Keratinocyte (primary cell): ENCODE measurements at places on chromosomes 12 and 14. TPM values are rescaled to one million over a fixed set of nuclear protein-coding genes. Genes with fewer than 3 reads are reported as not detected.

The RNASE4 gene
- 5.5 to 12.8 TPM (median 9.5 TPM) in 3 replicates for polyA plus RNA-seq

The ETFBKMT gene
- polyA plus RNA-seq = 1.1 to 1.4 TPM (median 1.1 TPM) in 3 replicates

The SLC38A4 gene
- 0.29 to 0.72 TPM (median 0.37 TPM) in 3 replicates for polyA plus RNA-seq

The MYO1A gene
- polyA plus RNA-seq = 0.01 TPM in 1 of 3 replicates, not detected in the others

The ASB2 gene
- polyA plus RNA-seq = 0.31 to 1.7 TPM (median 0.56 TPM) in 3 replicates

The SOX5 gene
- polyA plus RNA-seq = 0.10 TPM in 1 of 3 replicates, not detected in the others

- no peak overlapping the region for H3K4me3 ChIP-seq
- H3K4me1 ChIP-seq = no peaks in the 10 kb centered on the region
- no peaks in the 10 kb centered on the region for H3K36me3 ChIP-seq
- no peak overlapping the region for H3K27ac ChIP-seq
- no peak for DNase-seq
Measured at GRCh38 chr12:87667378-87667777, 361.8 kb downstream of the C12orf50 start.

GRCh38 chr12:40216516-40217288 lies 8.1 kb upstream of the LRRK2 start:
- H3K4me1 ChIP-seq = peaks cover 7% of the 10 kb centered on the region
- H3K27me3 ChIP-seq = no peaks in the 10 kb centered on the region
- H3K27ac ChIP-seq = no peak overlapping the region
- no peak overlapping the region for H3K4me3 ChIP-seq
- no peak for DNase-seq
- H3K36me3 ChIP-seq = no peaks in the 10 kb centered on the region

DNA sequence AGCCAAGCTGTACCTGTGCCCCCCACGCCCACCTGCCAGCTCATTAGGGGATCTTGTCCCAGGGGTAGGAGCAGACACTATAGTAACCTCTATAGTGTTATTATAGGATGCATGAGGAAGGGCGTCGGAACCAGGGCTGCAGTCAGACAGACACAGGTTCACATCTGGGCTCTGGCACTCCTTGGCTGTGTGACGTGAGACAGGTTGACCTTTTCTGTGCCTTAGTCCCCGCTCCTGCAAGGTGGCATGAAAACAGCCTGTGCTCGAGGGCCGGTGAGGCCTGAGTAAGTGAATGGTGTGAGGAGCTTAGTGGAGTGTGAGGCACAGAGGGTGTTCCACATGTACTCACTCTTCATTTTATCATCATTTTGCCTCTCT lies 19.0 kb downstream of the ASB2 start:
- peaks cover 19% of the 10 kb centered on the region for H3K4me1 ChIP-seq
- no peaks in the 10 kb centered on the region for H3K36me3 ChIP-seq
- H3K27me3 ChIP-seq = no peaks in the 10 kb centered on the region
- no peak overlapping the region for H3K4me3 ChIP-seq

GRCh38 chr12:106090591-106091445 lies 47.9 kb downstream of the NUAK1 start:
- H3K27me3 ChIP-seq = no peaks in the 10 kb centered on the region
- DNase-seq = no peak
- H3K36me3 ChIP-seq = peaks cover 4% of the 10 kb centered on the region
- H3K4me1 ChIP-seq = peaks cover 13% of the 10 kb centered on the region
- H3K4me3 ChIP-seq = no peak overlapping the region

GRCh38 chr12:48765753-48766162 lies 23.1 kb downstream of the ADCY6 start:
- H3K4me3 ChIP-seq = no peak overlapping the region
- H3K36me3 ChIP-seq = peaks cover 21% of the 10 kb centered on the region
- H3K4me1 ChIP-seq = no peaks in the 10 kb centered on the region
- no peak for DNase-seq
- no peaks in the 10 kb centered on the region for H3K27me3 ChIP-seq

GRCh38 chr12:24823808-24824515 lies 124.9 kb downstream of the BCAT1 start:
- peaks cover 18% of the 10 kb centered on the region for H3K4me1 ChIP-seq
- no peak overlapping the region for H3K27ac ChIP-seq
- no peaks in the 10 kb centered on the region for H3K36me3 ChIP-seq
- no peaks in the 10 kb centered on the region for H3K27me3 ChIP-seq
- no peak for DNase-seq

- H3K4me1 ChIP-seq = no peaks in the 10 kb centered on the region
- H3K27ac ChIP-seq = no peak overlapping the region
- peaks cover 15% of the 10 kb centered on the region for H3K36me3 ChIP-seq
- no peaks in the 10 kb centered on the region for H3K27me3 ChIP-seq
- no peak overlapping the region for H3K4me3 ChIP-seq
Measured at GRCh38 chr14:90409209-90409730, 12.4 kb downstream of the CALM1 start.

DNA sequence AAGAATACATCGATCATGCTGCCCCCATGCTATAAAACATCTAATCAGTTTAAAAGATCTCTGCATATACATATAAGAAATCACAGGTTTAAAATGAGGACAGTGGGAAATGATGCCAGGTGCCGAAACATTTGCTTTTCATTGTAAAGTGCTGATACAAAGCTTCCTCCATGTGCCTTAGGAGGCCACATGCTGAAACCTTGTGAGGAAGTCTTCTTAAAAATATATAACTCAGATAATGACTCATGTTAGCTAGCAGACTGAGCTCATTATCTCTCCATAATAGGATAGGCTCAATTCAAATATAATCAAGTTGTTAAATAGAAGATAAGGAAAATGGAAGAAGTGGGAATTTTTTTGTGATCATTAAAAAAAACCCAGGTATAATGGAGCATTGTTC lies 65.9 kb downstream of the RFX4 start:
- H3K4me3 ChIP-seq = no peak overlapping the region
- H3K27ac ChIP-seq = no peak overlapping the region
- H3K4me1 ChIP-seq = no peaks in the 10 kb centered on the region
- DNase-seq = no peak
- peaks cover 31% of the 10 kb centered on the region for H3K27me3 ChIP-seq

DNA sequence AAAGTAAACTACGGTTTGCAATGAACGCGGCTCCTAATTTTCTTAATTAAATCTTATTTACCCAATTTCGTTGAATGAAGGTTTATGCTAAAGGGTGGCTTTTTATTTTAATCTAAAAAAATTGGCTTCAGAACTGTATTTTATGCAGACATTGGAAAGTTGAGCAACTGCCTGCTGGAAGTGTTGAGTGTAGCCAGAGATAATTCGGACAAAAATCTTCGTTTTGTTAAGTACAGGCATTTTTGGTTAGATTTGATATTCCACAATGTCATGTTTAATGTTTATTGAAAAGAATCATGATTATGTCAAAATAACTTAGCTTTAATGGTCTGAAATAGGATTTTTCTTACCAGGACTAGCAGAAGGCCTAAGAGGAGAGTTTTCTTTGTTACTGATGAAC lies 875 bp downstream of the IRAK3 start:
- peaks cover 19% of the 10 kb centered on the region for H3K27me3 ChIP-seq
- DNase-seq = no peak
- no peak overlapping the region for H3K4me3 ChIP-seq
- no peaks in the 10 kb centered on the region for H3K4me1 ChIP-seq
- H3K27ac ChIP-seq = no peak overlapping the region
- no peaks in the 10 kb centered on the region for H3K36me3 ChIP-seq

DNA sequence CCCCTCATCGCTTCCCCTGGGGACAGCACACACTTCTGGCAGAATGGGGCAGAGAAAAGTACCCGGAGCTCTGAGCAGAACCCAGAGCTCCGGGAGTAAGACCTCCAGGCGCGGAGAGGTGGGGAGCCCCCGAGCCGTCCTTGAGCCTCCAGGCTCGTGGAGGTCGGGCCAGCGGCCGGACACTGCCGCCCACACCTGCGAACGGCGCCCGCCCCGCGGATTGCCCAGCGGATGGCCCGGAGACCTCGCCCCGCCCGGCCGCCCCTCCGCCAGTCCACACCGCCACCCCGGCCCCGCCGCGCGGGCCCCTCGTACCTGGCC lies 344 bp downstream of the SPTLC2 start:
- peak overlapping the region; percentile 96 for H3K4me3 ChIP-seq
- DNase-seq = no peak
- no peaks in the 10 kb centered on the region for H3K27me3 ChIP-seq
- peaks cover 4% of the 10 kb centered on the region for H3K36me3 ChIP-seq
- peaks cover 21% of the 10 kb centered on the region for H3K4me1 ChIP-seq

DNA sequence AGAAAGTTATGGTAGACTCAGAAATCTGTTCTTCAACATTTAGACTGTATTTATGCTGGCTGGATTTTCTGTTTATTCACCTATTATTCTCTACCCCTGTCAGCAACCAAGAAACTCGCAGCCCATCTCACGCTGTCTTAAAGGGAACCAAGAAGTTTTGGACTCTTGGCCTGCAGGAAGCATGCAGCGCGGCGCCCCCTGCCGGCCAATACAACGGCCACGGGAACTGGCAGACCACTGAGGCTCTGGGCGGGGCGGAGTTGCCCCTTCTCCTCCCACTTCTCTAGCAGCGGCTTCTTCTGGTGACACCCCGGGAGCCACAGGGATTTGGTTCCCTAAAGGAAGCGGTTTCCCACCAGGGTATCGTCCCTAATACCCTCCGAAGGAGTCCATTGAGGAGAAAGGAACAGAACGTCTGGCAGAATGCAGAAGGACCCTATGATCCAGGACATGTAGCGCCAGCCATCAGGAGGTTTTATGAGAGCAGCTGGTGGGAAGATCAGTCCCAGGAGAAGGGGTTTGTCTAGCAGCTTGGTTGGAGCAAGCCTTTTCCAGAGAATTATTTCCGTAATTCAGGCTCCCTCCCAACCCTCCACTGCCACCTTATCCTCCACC lies 21.0 kb upstream of the RNASE2 start:
- no peaks in the 10 kb centered on the region for H3K36me3 ChIP-seq
- H3K4me3 ChIP-seq = no peak overlapping the region
- DNase-seq = no peak
- H3K27ac ChIP-seq = no peak overlapping the region
- no peaks in the 10 kb centered on the region for H3K27me3 ChIP-seq
- no peaks in the 10 kb centered on the region for H3K4me1 ChIP-seq

DNA sequence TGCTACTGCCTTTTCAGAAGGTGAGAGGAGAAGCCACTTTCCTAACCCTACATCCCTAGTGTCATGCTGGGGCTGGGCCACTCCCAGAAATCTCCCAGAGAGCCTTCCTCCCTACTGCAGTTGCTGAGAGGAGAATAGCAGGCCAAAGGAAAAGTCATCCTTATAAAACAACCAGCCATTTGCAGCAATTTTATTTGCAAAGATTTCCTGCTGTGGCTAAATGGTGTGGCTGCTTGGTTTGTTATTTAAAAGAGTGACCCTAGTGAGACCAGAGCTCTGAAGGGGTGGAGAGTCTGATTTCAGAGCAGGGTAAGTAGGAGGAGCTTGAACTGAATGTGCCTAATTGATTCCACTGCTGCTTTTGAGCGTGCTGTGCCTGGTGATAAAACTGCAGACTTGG lies 232.0 kb downstream of the GRIN2B start:
- H3K27ac ChIP-seq = no peak overlapping the region
- no peak overlapping the region for H3K4me3 ChIP-seq
- H3K4me1 ChIP-seq = no peaks in the 10 kb centered on the region
- H3K36me3 ChIP-seq = no peaks in the 10 kb centered on the region
- DNase-seq = no peak

DNA sequence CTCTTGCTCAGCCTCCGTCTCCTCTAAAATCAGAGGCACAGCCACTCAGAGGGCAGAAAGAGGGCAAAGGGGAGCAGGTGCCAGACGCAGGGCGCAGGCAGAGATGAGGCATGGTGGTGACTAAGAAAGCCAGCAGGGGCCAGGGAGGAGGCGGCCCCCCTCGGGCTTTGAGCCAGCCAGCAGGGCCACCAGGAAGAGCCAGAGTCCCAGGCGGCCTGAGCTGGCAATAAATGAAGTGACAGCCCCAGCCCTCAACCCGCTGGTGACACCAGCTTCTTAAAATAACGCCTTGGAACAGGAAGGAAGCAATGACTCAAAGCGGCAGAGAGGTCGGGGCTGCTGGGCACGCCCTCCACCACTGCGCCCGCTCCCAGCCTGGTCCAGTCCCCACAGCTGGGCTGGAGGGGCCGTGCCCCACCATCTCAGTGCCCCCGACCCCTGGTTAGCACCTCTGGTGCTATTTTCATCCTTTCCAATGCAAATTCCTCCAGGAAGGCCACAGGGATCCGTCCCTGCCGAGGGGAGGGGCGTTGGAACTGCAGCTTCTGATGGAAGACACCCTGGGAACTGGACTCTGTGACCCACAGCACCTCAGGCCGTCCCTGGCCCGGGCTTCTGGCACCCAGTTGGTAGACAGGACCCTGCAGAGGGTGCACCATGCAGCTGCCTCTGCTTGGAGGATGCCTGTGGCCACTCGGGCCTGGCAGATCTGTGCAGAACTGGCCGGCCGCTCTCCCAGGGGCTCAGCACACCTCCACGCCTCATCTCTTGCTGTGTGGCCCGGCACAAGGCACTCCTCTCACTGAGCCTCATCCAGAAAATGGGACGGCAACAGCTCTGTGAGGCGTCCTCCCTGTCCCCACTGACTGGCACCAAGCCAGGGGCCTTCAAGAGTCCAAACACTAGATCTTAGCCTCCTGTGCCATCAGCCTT lies 113.7 kb downstream of the NCOR2 start:
- peaks cover 4% of the 10 kb centered on the region for H3K4me1 ChIP-seq
- H3K27ac ChIP-seq = no peak overlapping the region
- H3K27me3 ChIP-seq = no peaks in the 10 kb centered on the region

DNA sequence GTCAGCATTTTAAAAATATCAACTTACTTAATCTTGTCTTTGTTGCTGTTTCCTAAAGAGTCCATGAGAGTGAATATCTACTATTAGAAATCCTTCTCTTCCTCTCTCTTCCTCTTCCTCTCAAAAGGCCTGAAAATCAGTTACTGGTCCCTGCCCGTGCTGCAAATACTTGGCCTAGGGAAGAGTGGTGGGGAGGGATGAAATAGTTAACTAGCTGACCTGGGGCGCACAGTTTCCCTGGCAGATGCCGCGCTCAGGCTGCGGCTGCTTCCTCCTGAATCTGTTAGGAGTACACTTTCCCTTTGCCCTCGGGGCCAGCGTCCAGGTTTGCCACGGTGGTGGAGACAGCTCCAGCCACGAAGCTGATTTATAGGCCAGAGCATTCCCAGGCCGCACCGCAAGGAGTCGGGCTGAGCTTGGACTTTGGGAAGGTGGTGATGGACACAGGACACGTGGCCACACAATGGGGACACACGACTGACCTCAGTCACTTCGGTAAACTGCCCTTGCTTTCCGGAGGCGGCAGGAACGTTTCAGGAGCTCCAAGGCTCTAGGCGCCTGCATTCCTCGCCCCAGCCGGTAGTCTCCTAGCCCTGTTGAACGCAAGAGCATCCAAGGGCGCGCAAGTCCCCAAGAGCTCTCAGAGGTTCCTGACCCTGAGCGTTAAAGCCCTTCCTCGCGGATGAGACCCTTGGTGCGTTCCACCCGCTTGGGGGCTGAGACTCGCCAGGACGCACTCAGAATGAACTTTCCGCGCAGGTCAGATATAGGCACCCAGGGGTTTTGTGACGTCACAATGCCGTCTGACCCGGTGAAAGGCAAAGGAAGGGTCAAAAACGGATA lies 7.1 kb upstream of the ASCL1 start:
- no peaks in the 10 kb centered on the region for H3K36me3 ChIP-seq
- no peaks in the 10 kb centered on the region for H3K4me1 ChIP-seq
- H3K4me3 ChIP-seq = no peak overlapping the region
- H3K27me3 ChIP-seq = peaks cover 53% of the 10 kb centered on the region
- no peak overlapping the region for H3K27ac ChIP-seq
- no peak for DNase-seq

- H3K27me3 ChIP-seq = no peaks in the 10 kb centered on the region
- H3K4me3 ChIP-seq = no peak overlapping the region
Measured at GRCh38 chr14:102264775-102265174, 40.2 kb downstream of the MOK start.

GRCh38 chr12:41604830-41605229 lies 416.7 kb downstream of the PDZRN4 start:
- no peak overlapping the region for H3K27ac ChIP-seq
- H3K27me3 ChIP-seq = no peaks in the 10 kb centered on the region
- DNase-seq = no peak
